ENCODE measurements at places on chromosomes 3 and 15.
A peak's percentile ranks its signal among the peaks of the same experiment; 100 is the strongest.

DNA sequence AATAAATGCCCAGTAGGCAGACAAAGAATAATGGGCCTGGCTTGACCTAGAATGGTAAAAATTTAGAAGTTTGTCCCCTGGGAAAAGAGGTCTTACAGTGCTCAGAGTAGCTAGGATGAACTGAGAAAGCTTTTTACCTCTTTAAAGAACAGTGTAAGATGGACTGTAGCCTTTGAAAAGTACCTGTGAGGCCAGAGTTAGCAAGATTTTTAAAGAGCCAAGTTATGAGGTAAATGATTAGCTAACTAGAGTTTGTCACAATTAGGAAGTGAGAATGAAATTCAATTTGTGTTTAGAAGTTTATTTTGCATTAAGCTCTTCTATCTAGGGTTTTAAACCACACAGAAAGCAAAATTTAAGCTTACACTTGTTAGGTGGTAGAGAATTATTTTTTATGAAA lies 480.9 kb downstream of the ZIC1 start:
- DNase-seq, result no peak

DNA sequence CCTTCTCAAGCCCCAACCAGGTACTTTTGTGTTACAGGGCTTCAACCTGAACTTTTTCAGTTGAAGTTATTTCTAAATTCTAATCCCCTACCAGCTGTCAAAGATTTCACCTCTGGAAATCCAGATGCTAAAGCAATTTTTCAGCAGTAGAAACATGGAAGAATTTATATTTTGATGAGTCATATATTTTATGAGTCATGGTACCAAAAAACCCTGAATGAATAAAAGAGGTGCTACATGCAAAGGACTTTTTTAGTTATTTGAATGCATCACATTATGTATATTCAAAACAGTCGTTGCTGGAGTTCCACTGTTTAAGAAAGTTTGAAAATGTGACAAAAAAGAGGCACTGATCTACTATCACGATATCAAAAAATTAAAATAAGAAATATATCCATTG lies 96.0 kb upstream of the ZNF385D start:
- DNase-seq, result no peak

DNA sequence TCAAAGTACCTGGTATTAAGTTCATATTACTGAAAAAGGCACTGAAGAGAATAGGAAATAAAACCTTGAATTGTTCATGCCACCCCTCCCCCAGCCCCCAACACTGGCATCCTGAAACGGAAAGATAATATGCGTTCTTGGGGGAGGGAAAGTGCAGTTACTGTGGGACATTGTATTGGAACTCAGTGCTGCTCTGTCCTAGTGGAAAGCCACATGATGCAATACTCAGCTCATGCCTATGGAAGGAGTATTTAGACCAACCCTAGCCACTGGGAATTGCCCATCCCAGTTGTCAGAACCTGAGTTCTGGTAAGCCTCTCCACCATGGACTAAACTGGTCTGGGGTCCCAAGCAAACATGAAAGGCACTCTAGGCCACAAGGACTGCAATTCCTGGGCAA lies 680.8 kb upstream of the BCHE start:
- no peak for DNase-seq

- DNase-seq, result peak; percentile 66
Observed at GRCh38 chr3:33787328-33788009, 11.0 kb upstream of the PDCD6IP start.

DNA sequence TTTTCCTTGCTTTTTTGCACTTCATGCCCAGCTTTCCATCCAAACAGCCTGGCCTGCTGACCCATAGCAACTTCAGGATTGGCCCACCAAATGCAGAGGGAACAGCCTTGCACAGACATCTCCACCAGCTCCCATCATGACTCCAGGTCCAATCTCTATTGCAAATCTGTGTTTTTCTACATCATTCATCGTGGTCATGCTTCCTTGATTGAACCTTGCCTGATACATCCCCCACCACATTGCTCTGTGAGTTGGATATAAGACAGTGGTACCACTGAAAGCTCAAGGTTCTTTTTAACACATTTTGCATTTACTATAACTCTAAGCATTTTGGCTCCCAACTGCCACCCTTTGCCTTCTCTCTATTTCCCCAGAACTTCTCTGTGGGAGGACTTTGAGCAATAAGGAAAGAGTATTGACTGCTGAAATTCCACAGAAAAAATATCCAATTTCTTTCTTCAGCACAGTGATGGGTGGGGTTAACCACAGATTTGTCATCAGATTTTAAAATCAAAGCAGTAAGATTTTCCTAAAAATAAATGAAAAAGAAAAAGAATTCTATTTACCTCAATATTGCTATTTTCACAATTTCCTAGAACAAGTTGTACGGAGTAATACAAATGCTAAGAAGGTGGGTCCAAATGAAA lies 114.6 kb upstream of the GALNT15 start:
- no peak for DNase-seq

DNA sequence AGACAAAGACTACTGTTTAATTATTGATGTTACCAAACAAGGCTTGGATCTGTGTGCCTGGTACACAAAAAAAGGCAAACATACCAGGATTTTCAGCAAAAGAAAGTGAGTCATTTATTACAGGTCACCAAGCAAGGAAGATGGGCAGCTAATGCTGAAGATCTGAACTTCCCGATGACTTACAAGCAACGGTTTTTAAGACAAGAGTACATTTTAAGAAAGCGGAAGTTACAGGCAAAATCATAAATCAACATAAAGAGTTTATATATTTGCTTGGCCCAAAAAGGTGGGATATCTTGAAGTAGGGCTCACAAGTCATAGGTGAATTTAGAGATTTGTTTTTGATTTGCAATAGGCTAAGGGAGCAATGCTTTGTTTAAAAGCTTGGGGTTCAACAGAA lies 125.4 kb upstream of the SPATA16 start:
- DNase-seq, result no peak

GRCh38 chr3:50268703-50269451 lies at the start of gene SEMA3B:
TSS of gene SEMA3B (plus strand) at chr3:50269147. CDS start at chr3:50269241, 94 bp downstream.
- peak; percentile 48 for DNase-seq

DNA sequence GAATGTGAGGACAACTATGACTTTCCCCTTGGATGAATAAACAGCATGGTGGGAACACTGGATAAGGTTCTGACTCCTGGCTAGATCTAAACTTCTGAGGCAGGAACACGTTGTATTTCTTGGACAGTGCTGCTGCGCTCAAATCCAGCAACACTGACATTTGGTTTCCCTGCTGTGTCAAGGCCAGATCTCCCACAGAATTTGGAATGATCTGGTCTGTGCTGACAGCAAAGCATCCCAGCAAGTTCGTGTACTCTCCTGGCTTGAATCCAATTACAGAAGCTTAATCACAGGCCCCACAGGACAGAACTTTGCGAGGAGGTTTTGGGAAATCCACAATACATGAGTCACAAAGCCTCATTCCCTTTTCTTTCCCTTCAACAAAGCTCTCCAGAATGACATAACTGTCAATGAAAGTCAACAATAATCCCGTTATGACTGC lies 92.5 kb downstream of the ADAMTS9 start:
- no peak for DNase-seq

GRCh38 chr3:153958635-153959595 lies 162.3 kb upstream of the ARHGEF26 start:
- no peak for DNase-seq

GRCh38 chr3:13316603-13317002 lies 103.5 kb downstream of the NUP210 start:
- no peak for DNase-seq

- no peak for DNase-seq
Observed at GRCh38 chr15:90905306-90906180, 2.4 kb downstream of the MAN2A2 start.

GRCh38 chr3:156492801-156493261 lies 62.1 kb downstream of the SSR3 start:
- no peak for DNase-seq

GRCh38 chr3:143241481-143241951 lies 121.9 kb downstream of the CHST2 start:
- no peak for DNase-seq

DNA sequence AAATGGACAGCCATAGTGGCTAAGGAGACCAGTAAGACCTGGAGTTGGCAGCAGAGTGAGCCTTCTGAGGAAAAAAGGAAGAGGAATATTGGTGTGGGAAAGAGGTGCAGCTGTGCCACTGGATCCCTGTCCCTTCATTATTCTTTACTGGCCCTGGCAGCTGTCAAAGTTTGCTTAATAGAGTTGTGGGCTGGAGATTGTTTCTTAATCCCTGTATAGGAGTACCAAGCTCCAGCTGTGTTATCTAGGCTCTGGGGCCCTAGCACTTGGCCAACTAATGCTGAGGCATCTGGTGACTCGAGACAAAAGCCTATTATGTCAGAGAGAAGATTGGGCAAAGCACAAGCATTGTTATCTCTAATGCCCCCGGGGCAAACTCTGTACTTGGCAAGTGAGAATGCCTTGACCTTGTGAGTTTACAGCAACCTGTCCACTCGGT lies 61.4 kb downstream of the ZNF609 start:
- no peak for DNase-seq

DNA sequence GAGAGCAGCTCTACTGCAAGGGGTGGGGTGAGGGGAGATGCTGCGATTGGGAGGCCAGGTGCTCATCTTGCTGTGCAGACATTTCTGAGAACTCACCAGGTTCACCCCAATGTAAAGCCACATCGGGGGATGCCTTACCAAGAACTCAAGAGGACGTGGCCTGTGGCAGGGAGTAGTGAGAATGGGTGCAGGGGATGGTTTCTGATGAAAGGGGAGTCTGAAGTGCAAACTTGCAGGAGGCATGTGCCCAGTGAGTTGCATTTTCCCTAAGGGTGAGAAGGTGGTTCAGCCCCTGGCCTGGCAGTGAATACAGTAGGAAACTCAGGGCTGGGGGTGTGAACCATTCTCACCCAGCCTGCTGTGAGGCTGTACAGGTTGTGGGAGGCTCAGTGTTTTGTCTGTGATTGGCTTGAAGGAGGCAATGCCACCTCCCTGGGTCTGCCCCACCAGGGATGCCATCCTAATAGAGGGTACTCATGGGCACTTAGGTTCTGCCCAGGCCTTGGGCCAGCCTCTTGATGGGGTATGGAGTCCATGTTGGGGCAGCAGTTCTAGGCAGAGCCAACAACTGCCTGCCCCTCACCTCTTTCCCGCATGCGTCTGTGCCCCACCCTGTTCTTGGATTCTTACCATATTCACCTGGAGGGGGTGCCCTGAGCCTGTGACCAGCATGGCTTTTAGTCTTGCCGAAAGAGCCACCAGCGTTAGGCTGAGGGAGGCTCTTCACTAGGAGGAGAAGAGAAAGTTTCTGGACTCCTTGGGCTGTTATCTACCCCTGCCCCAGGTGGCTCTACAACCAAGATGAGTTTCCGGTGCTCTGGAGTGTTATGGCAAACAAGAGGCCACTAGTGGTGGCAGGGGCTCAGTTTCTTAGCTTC lies 4.5 kb downstream of the HEMK1 start:
- no peak for DNase-seq

- DNase-seq, result no peak
Observed at GRCh38 chr15:71329041-71329440, 213.8 kb downstream of the THSD4 start.

DNA sequence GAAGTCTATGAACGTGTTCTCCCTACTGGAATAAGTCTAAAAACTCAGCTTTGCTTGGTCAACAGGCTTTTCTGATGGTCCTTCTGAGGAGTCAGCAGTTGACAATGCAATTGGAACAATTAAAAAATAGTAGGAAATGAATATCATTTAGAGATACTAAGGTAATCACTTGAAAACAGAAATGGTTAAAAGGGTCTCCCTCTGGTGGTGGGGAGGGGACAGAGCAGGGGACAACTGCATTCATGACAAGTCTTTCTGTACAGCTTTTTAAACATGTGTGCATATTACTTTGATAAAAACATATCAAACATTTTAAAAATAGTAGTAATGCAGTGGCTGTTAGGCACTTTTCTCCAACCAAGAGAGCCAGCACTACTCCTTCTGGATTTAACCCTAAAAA lies 119.9 kb upstream of the FHIT start:
- DNase-seq, result peak; percentile 38

GRCh38 chr3:115022199-115022598 lies 124.9 kb downstream of the ZBTB20 start:
- no peak for DNase-seq

DNA sequence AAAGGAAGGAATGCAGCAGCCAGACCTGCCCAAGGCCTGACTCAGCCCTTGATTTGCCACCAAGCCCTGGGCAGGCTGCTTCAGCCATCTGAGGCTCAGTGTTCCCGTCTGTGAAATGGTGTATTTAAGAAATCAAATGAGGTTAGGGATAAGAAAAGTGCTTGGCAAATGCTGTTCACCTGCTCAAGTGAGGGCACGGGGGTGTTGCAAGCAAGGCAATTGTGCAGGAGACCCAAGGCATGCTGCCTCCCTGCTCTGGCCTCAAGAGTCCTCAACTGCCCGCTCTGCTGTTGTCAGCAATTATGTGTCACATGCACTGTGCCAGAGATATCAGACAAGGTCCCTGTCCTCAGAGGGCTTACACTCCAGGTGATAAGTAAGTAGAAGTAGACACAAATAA lies 101.8 kb downstream of the TPRA1 start:
- no peak for DNase-seq

GRCh38 chr3:159001711-159002110 lies 199.9 kb downstream of the MFSD1 start:
- no peak for DNase-seq

- peak; percentile 42 for DNase-seq
Observed at GRCh38 chr15:66498501-66499386, 1.2 kb upstream of the SNAPC5 start.

- no peak for DNase-seq
Observed at GRCh38 chr3:68986496-68987208, 26.8 kb downstream of the EOGT start.

- DNase-seq, result peak; percentile 59
Observed at GRCh38 chr3:79361748-79362378, 405.9 kb downstream of the ROBO1 start.

DNA sequence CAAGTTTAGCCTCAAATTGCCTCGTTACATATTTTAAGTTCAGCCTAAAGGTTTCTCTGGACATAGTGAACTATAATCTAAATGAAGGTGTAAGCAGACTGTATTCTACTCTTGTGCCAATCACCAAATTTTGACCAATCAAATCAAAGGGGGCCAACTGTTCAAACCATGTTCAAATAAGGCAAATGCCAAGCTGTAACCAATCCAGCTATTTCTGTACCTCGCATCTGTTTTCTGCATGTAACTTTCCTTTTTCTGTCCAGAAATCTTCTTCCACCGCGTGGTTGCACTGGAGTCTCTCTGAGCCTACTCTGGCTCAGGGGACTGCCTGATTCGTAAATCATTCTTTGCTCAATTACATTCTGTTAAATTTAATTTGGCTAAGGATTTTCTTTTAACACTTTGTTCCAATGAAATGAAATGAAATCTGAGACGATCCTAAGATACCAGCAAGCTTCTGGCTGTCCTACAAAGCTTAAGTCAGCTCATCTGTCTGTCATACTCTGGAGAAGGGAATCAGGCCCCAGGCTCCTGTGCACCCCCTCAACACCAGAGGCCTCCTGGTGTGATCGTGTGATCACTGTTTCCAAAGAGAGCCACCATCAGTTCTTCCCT lies 53.2 kb upstream of the ZNF148 start:
- DNase-seq, result no peak

All from ACHN (cell line).